ENCODE measurements at places on chromosomes 4 and X.

- DNase-seq = no peak
Observed at GRCh38 chr4:109879081-109879480, 31.2 kb downstream of the LRIT3 start.

GRCh38 chrX:68666580-68666979, 19.1 kb downstream of the STARD8 start:
- DNase-seq = no peak

- no peak for DNase-seq
Observed at GRCh38 chrX:10450229-10450958, 170.0 kb downstream of the MID1 start.

DNA sequence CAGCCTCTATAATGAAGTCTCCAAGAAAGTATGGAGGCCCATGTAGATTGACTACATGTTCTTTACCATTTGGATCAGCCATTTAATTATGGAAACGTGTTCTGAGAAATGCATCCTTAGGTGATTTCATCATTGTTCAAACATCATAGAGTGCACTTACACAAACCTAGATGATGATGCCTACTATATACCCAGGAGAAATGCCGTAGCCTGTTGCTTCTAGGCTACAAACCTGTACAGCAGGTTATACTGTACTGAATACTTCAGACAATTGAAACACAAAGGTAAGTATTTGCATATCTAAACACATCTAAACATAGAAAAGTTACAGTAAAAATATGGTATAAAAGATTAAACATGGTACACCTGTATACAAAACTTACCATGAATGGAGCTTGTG, 186.5 kb upstream of the FSTL5 start:
- no peak for DNase-seq

DNA sequence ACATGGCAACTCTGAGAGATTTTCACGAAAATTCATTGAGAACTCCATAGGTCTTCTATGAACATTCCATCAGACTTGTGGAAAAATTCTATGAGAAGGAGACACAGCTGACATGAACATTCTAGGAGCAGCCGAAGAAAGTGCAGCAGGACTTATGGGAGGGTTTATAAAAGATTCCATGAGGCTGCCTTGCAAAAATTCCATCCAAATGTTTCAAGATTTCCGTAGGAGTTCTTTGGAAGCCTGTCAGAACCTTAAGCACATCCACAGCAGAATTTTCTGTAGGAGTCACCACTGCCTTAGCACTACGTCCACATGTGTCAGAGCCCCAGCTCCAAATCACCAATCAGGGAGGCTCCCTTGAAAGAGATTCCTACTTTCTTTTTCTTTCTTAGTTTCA, 67.0 kb upstream of the MSX1 start:
- DNase-seq = no peak

DNA sequence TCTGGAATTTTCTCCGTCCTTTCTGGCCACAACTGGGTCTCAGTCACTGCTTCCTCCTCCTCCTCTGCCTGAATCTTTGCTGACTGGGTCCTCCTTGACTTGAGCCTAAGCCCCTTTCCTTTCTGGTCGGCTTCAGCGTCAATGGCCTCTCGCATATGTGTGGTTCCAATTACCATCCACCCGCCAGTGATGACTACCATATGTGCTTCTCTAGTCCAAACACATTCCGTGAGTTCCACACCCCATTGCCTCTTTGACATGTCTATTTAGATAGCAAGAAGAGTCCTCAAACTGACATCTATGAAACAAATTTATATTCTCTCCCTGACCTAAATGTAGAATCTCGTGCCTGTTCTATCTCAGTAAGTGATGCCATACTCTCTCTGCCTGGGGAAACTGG, 19.8 kb downstream of the MXRA5 start:
- DNase-seq = no peak

DNA sequence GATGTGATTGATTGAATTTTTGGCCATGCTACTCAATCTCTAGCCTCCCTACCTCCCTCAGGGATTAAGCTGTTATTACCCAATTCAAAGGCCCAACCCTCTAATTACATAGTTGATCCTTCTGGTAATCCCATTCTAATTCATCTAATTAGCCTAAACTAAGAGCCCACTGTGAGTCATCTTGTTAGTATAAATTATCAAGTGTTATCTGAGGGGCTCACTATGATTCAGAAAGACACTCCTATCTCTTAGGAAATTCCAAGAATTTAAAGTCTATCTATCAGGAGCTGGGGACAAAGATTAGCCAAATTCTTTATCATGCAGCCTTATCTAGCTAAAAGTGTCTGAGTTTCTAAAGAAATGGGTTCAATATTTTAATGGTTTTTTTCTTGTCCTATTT, 32.9 kb upstream of the VEGFC start:
- DNase-seq = no peak

DNA sequence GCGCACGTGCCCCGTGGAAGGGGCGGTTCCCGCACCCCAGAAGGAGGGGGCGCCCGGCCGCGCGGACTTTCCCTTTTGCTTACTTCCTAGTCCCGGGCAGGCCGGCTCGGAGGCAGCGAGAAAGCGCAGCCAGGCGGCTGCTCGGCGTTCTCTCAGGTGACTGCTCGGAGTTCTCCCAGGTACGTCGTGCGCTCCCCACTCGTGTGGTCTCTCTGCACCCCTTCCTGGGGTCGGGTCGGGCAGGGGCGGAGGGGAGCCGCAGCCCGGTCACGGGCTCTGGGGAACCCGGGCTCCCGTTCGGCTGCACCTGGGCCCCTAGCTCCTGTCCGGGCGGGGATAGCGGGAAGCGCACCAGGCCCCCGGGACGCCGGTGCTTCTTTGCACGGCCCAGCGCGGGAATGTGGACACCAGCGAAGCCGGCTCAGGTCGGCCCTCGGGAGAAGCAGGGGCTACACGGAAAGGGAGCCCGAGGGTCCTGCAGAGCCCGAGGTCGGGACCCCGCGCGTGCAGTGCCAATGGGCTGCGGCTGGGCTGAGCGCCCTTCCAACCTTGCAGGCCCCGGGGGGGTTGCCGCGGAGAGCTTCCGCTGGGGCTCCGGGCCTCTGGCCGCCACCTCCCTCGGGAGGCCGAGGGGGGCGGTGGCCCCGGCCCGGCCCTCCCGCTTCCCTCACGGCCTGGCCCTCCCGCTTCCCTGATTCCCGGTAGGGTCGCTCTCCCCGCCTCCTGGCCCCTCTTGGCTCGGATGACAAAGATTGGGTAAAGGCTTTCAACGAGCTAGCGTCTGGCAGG, at the start of gene TLR2:
TSS of gene TLR2 (plus strand) at position 99 of the 789 bp plus-strand sequence. CDS start 18,628 bp downstream, outside the sequence.
- DNase-seq = peak; percentile 62

DNA sequence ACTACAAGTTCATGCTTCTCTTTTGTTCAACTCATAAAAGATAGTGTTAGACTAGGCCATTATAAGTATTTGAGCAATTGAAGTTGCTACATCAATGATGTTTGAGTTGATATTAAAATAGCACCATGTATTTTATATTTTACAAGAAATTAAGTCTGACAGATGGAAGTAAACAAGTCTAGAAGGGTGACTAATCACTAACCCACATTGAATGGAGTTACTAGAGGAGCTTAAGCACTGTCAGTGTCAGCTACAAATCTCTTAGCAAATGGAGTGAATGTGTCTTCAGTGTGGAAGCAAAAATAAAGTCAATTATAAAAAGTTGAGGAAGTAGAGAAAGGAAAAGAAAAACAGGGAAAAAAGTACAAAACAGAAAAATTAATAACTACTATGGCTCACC, 592.5 kb downstream of the PCDH18 start:
- DNase-seq = no peak

GRCh38 chrX:13654116-13654515, 1.2 kb downstream of the TCEANC start:
- no peak for DNase-seq

DNA sequence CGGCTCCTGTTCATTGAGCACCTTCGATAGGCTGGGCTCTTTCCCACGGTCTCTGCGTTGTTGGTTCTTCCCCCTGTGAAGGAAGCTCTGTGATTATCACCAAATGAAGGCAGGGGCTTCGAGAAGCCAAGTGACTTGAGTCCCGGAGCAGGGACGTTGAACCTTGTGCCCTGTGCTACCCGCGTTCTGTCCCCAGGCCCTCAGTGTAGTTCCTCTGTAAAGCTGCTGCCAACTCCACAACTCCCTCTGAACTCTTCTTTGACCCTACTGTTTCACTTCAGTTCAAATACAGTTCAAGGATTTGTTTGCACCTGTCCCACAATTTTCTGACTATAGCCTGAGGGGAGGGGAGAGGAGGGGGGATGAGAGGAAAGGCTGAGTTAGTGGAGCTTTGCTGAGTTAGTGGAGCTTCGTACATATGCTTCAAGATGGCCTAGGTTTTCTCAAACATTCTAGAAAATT, 635 bp upstream of the PHF8 start:
- no peak for DNase-seq

GRCh38 chr4:102778720-102779119, 18.0 kb upstream of the MANBA start:
- no peak for DNase-seq

GRCh38 chr4:126738527-126738923, 894.2 kb upstream of the INTU start:
- no peak for DNase-seq

Measured in stimulated activated CD4-positive, alpha-beta T cell treated with anti-CD3 and anti-CD28 coated beads, Interleukin-15, amount 100 ng/mL, for 1 hour (primary cell).